ENCODE measurements at places on chromosomes 6 and 20.

DNA sequence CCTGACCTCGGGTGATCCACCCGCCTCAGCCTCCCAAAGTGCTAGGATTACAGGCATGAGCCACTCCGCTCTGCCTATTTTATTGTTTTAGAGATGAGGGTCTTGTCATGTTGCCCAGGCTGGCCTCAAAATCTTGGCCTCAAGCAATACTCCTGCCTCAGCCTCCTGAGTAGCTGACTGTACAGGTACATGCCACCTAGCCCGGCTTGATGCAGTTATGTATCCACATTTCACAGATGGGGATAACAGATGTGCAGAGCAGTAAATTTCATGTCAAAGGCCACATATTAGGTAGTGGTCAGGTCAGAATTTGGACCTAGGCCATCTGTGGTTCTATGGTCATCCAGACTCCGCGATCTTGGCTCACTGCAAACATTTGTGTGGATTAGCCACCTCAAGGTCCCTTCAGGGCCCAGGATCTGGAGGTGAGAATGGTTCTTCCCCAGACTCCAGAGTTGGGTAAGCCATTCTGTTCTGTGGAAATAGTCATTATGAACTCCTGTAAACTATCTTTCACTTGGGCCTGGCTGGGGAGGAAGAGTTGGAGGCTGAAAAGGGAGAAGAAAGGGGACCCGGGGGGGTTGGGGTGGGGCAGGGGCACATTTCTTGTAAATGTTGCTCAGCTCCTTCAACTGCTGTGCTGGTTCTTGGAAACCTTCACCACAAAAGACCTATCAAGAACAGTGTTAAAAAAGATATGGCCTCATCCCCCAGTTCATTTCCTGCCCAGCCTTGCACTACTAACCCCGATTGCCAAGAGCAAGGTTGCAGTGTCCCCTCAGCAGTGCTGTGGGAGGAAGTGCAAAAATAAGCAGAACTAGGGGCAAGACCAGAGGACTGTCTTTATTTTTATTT is 13.0 kb downstream of the PIM1 start:
- no peak for DNase-seq

DNA sequence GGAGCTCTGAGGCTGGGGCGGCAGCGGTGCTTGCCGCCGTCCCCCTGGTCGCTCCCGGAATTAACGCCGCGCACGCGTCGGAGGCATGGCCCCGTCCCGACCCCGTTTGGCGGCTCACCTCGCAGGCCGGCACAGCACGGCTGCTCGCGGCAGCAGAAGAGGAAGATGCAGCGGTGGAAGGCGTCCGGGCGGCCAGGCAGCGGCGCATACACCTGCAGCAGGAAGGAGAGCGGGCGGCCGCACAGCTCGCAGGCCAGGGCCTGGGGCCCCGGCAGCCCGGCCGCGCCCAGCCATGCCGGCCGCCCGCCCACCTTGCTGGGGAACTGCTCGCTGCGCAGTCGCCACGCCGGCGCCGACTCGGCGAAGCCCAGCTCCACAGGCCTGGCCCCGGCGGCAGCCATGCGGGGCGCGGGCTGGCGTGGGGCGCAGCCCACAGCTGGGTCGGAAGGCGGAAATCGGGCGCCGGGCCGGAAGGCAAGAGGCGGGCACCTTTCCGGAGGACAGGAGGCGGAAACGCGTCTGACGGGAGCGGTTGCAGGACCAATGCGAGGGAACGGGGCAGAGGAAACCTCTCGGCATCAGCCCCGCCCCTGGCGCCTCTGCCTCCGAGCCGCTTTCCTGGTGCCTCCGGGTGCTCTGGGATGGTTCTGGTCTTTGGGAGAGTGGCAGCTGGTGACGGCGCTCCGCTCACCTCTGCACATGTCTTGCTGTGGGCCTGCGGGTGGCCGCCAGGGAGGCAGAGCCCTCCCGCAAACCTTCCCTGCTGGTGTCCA is at the start of gene PDCD2:
PDCD2 (minus strand) TSS at position 457 of the 773 bp plus-strand sequence; CDS start at position 401, 56 bp downstream.
- DNase-seq: peak; percentile 89

DNA sequence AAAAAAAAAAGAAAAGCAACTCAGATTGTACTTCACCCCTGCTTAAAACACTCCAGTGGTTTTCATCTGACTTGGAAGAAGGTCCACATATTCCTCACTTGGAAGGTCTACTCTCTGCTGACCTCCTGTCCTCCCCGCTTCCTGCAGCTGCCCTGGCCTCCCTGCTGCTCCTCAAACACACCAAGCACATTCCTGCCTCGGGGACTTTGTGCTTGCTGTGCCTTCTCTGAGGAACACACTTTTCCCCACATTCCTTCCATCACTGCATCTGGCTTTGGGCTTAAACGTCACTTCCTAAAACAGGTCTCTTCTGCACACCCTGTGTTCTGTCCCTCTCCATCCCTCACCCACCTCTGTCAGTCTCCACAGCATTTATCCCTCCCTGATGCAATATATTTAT is 4.9 kb upstream of the PDYN start:
- DNase-seq: no peak

DNA sequence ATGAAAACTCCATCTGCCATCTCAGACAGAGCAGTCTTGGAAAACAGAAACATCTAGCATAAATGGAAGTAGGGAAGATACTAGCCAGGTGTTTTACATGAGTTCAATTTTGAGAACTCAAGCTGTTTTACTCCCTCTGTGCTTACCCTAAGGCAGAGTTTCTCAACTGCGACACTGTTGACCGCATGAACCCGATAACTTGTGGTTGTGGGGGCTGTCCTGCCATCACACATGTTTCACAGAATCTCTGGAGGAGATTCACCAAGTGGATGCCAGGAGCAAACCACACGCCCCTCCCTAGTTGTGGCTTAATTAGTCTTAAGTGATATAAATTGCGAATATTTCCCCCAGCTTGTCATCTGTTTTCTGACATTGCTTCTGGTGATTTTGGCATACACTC is 2.3 kb upstream of the SERPINB6 start:
- DNase-seq: peak; percentile 82

DNA sequence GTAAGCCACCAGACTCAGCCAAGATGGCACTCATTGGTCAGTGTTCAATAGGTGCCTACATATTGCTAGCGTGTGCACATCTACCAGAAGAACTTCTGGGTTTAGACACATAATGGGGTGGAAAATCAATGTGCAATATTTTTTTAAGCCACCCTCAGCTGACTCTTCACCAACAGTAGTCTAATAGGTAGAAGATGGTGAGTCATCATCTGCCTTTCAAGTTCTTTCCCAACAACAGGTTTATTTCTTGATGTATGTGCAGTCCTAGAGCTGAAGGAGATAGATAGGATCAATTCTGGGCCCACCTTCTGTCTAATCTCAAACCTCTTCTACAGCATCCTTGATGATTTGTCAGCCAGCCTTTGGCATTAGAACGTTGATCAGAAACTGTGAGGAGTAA is 41.3 kb downstream of the IRAK1BP1 start:
- DNase-seq: no peak

DNA sequence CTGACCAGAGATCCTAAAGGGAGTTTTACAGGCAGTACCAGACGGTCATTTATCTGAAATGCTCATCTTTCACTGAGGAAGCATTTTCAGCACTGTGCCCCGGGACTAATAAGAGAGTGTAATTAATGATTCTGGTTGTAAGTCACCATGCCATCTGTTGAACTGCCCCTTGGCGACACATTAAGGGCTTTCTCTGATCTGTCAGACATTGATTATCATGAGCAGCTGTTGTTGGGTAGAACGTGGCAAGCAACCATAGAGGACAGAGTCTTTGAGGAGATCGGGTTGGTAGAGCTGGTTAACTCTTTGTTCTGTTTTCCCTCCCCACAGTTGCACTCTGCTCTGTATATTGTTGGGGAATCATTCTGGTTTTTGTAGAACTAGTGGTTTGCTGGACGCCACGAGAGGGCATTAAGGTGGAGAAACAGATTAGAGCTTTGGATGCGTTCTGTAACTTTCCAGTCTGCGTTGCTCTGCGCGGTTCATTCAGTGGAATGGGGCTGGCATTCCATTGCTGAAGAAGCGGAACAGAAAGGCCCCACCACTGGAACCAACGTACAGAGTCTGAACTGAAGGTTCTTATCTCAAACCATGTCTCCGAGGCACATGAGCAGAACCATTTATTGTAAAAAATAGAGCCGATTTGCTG is 34.3 kb downstream of the RPRD1B start:
- DNase-seq: no peak

GRCh38 chr6:118786596-118787453 is 107.1 kb upstream of the ASF1A start:
- no peak for DNase-seq

DNA sequence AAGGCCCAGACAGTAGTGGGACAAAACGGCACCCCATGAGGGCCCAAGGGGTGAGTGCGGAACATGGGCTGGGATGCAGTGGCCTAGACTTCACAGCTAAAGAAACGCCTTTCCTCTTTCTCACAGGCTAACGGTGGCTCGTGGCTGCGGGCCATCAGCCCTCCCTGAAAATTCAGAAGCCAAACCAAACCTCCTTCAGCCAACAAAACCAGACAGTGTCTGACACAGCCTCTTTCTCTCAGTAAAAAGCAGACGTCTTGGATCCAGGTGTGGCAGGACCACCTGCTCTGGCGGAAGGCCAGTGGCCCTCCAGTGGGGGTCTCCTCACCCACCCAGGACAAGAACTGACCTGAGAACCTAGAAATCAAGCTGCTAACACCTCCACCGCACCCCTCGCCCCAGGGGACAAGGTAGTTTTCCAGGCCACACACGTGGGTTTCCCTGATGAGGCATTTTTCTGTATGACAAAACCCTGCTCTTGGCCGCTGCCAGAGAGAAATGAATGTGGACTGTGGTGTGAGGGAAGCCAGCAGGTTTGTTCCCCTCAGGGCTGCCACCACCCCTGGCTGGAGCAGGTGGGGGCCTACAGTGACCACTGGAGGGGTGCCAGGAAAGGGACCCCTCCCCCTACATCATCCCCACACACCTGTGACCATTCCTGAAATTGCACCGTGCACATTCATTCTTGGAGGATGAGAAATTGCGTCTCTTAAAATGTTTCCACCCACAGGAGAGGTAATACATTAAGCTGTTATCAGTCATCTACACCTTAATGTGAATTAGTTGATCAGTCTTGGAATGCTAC is 76.8 kb upstream of the PIM1 start:
- peak; percentile 33 for DNase-seq

- no peak for DNase-seq
Measured at GRCh38 chr6:105501246-105501645, 98.4 kb upstream of the PREP start.

GRCh38 chr6:141552463-141552862 is 580.3 kb upstream of the GJE1 start:
- peak; percentile 46 for DNase-seq

DNA sequence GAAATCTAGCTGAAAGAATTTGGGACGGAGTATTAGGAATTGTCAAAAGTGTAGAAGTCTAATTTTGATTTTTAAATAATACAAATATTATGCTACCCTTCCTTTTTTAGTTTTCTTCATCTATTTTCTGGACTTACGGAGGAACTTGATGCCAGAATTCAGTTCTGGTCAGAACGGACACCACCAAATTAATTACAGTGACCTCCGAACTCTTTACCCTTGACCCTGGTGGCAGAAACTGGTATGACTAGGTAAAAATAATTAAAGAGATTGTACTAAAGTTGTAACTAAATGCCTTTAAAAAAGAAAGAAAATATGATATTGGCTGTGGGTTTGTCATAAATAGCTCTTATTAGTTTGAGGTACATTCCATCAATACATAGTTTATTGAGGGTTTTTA is 751.1 kb upstream of the MAP3K7 start:
- no peak for DNase-seq

GRCh38 chr20:24987244-24987643 is 5.3 kb downstream of the APMAP start:
- DNase-seq: no peak

DNA sequence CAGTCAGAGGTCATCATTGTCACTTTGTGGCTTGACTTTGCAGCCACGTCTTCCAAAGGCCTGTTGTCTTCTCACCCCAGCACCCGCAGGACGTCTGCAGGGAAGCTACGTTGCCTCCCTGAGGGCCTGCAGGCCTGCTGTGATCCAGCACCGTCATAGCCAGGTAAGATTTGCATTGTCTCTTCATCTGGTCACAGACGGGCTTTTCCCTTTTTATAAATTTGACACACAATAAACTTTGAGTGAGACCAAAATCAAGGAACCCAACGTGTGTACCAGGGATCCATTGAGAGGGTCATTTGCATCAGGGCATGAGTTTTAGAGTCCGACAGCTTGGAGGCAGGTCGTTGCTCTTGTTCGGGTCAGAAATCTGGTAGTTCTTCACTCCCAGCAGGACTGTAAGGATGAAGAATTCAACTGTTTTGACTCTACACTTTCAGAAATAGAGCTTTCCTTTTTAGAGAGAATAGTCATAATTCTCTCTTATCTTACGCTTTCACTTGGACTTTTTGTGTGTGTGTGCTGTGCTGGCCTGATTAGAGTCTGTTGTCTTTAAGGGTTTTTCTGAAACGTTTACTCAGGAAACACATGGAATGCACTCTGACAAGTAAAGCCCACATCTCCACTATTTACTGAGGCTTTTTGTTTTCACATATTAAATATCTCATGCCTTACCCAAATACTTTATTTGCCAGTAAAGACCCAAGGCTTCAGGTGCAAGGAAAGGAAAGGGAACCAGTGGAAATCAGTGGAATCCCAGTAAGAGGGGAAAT is 177.2 kb upstream of the TAB2 start:
- no peak for DNase-seq

DNA sequence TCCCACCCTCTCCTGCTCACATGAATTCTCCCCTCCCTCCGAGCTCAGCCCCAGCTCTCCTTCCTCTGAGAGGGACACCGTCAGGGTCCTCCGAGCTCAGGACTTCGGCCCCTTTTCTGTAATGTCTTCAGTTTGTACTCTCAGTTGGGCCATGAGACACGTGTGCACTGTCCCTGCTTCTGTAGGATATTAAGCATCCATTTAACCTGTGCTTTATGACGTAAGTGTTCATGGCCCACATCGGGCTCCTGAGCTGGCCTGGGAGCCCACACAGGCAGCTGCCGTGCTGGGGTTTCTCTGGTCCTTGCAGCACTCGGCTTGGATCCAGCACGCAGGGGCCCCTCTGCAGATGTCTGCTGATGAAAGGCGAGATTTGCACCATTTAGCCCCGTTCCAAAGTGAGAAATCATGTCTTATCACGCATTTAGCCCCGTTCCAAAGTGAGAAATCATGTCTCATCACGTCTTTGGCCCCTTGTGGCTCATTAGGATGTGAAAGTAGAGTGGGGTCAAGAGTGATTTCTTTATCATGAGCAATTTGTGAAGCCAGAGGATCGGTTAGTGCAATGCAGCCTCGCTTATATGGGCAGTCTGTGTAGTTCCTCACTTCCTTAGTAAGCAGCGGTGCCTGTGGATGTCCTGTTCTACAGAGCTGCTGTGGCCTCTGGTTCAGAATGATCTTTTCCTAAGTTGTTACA is 25.3 kb downstream of the DUSP22 start:
- peak; percentile 17 for DNase-seq

- DNase-seq: peak; percentile 90
Measured at GRCh38 chr6:3490625-3490980, 33.8 kb upstream of the SLC22A23 start.

- DNase-seq: no peak
Measured at GRCh38 chr6:163389354-163389753, 25.2 kb upstream of the QKI start.

- peak; percentile 87 for DNase-seq
Measured at GRCh38 chr20:51661609-51662178, 106.5 kb downstream of the ATP9A start.

- DNase-seq: no peak
Measured at GRCh38 chr6:169808608-169808967, 57.2 kb downstream of the ERMARD start.

Data from fibroblast of skin of right biceps (primary cell).